ENCODE measurements at places on chromosomes 12 and 14.

DNA sequence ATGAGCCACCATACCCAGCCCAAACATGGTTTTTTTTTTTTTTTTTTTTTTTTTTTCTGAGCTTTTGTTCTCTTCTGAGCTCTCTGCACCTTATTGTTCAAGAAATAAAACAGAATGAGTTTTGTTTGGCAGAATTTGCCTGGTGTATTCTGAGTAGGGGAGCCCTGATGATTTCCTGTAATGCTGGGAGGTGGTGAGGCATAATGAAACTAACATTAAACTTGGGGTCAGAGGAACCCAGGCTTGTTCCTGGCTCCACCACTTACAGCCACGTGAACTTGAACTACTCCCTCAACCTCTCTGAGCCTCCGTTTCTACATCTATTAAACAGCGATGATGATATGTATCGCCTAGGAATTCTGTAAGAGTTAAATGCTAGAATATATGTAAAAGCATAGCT lies 276.3 kb upstream of the CRY1 start:
- DNase-seq: peak; percentile 64

GRCh38 chr12:68200854-68201253 lies 24.8 kb downstream of the IL26 start:
- DNase-seq: no peak

DNA sequence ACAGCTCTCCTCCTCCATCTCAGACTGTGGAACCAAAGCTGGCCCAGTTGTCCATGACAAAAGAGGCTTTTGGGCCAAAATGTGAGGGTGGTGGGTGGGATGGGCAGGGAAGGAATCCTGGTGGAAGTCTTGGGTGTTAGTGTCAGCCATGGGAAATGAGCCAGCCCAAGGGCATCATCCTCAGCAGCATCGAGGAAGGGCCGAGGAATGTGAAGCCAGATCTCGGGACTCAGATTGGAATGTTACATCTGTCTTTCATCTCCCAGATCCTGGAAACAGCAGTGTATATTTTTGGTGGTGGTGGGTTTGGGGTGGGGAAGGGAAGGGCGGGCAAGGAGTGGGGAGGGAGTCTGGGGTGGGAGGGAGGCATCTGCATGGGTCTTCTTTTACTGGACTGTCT lies 11.8 kb upstream of the TAMALIN start:
- no peak for DNase-seq

DNA sequence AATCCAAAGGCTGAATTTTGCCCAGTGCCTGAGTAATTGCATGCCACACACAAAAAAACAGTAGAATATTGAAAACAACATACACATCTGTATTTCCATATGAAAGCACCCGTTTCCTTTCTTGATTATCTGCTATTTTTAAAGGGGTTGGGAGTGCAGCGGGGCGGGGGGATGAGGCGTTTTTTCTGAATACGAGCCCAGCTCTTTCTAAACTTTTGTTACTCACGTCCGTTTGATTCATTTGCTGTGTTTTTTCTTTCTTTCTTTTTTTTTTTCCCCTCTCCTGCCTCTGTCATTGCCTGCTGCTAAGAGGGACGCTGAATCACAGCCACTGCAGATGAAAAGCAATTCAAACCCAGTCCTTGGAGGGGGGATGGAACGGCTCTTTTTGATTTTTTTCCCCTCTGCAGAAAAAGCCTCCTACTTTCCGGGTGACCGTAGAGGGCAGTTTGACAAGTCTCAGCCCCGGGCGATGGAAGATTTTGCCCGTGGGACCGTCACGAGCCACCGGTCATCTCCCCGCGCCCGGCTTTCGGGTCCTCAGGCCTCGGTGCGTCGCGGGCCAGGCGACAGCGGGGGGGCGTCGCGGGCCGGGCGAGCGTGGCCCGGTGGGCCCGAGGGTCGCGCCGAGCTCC lies 572 bp upstream of the RASSF8 start:
- no peak for DNase-seq

- peak; percentile 38 for DNase-seq
Measured at GRCh38 chr12:96907671-96908422, 790 bp downstream of the NEDD1 start.

GRCh38 chr12:19779395-19780056 lies 340.2 kb downstream of the AEBP2 start:
- no peak for DNase-seq

GRCh38 chr14:31090883-31091764 lies 64.9 kb upstream of the STRN3 start:
- DNase-seq: no peak

DNA sequence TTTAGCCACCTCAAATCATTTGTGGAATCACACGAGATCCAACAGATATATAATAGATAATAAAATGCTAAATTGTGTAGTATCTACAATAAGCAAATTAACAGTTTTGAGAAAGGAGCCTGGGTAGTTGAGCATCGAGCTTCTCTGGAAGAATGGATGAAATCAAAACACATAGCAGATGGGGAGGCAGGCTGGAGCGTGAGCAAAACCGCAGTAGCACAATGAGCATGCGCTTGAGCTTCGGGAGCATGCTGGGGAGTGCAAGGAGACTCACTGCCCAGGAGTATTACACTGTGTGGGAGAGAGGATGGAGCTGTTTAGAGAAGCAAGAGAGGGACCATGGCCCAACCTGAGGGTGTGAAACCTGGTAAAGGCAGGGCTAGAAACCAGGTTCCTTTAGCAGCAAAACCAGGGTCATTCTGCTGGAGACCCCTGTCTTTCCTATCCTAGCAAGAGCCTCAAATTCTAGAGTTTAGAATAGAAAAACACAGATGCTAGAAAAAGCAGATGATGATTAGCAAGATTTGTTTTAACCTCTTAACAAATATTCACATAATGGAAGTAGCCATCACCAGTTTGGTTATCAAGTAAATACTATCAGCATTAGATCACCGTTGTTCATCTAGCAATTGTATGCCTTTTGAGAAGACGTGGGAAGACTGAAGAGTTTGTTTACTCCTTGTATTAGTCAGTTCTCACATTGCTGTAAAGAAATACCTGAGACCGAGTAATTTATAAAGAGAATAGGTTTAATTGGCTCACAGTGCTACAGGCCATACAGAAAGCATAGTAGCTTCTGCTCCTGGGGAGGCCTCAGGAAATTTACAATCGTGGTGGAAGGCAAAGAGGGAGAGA lies 484.8 kb downstream of the EGLN3 start:
- no peak for DNase-seq

- no peak for DNase-seq
Measured at GRCh38 chr14:99058542-99058941, 213.5 kb downstream of the BCL11B start.

DNA sequence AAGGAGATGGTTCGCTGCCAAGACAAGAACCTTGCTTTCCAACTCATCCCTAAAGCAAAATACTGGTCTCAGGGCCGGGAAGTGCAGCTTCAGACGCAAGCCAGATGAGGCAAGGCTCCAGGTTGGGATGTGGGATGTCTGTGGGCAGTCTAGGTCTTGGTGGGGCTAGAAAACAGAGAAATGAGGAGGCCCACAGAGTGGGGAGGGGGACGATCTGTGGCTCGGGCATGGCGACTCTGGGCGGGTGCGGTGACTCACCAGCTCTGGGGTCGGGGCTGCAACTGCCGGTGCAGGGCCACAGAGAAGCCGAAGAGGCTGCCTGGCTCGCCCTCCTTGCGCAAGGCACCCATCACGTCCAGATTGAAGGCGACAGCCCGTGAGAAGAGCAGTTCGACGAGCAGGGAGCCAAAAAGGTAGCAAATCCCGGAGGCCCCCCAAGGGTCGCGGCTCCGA lies 459 bp downstream of the ITGA7 start:
- DNase-seq: no peak

GRCh38 chr12:108211157-108211556 lies 82.1 kb downstream of the WSCD2 start:
- no peak for DNase-seq

DNA sequence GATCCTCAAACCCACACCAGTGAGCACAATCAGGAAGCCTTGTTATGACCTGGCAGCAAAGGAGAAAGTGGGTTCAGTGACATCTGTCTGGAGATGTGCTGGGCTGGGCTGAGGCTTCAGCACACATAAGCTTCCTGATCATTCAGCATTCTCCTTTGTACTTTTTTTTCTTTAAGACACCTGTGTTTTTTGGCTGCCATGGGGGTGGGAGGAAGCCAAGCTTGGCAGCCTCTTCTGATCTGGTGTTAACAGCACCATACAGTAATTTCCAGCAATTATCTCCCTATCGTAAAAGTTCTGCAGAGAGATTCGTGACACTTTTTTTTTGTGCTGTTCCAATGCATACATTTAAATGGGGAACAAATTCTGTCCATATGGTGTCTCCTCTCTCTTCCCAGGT lies 38.9 kb upstream of the RASSF3 start:
- DNase-seq: no peak

DNA sequence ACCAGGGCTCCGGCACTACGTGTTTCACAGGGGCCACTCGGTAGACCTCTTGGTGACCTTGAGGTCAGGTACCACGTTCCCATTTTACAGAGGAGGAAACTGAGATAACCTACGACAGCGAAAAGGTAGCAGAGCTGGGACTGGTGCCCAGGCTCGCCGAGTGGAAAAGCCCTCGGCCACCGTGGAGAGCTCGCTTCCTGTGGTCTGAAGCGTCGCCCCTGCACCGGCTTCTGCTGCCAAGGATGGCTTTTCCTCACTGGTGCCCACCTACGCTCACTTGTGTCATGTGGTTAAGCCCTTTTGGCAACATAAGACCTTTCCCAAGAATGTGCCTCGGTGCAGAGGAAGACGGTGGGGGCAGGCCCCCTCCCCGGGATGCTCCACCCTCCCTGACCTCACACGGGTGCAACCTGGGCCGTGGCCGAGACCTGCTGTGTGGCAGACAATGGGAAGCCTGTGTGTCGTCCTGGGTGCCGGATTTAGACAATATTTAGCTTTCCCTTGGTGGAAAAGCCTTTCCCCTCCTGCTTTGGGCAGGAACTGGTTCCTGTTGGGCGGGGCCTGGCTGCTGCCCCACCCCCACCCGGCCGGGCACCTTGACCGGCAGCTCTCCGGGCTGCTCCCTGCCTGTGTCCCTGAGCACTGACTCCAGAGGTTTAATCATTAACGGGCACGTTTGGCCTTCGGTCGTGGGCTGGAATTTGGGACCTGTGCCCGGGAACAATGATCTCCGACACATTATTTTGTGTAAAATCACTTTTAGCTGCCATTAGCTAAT lies 32.4 kb upstream of the PPP1R13B start:
- DNase-seq: no peak

DNA sequence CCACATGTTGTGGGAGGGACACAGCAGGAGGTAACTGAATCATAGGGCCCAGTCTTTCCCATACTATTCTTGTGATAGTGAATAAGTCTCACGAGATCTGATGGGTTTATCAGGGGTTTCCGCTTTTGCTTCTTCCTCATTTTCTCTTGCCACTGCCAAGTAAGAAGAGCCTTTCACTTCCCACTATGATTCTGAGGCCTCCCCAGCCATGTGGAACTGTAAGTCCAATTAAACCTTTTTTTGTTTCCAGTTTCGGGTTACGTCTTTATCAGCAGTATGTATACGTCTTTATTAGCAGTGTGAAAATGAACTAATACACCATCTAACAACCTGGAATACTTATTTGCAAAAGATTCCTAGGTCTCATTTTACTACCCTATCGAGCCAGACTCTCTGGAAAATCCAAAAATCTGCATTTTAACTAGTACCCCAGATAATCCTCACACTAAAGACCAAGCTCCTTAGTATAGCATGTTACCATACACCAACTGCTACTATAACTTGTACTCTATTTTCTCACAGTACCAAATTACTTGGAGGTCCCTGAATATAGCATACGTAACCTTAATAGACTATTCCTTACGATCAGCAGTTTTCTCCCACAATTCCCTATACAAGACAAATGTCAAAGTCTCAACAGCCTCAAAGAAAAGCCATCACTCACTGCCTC lies 11.5 kb downstream of the GTF2A1 start:
- DNase-seq: no peak

DNA sequence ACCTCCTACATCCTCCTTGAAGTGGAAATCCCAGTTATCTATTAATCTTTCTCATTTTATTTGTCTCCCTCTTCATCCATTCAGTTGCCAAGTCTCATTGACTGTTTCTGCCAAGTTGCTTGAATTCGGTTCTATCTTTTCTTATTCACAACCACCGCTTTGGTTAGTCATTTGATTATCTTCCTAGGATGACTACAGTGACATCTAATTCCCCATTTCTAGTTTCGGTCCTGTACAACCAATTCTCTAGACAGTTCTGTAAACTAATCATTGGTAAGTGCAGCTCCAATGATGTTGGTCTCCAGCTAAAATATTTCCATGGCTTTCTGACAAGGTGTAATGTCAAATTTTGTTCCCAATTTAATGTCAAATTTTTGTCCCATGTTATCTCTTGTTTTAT lies 220.1 kb downstream of the ADAMTS20 start:
- DNase-seq: no peak

DNA sequence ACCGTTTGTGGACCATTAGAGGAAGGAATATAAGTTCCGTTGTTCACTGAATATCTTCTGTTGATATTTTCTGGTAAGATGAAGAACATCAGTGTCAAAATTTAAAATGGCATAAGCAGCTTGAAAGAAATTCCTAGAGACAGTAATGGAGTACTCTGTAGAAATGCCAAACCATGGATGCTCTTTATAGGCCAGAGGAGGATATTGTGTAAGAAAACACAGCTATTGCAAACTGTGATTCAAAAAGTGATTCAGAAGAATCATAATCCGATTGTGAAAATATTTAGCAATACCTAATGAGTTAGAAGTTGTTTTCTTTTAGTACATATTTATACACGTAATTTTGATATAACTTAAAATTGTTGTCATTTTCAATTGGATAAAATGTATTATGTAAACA lies 102.8 kb downstream of the SLC16A7 start:
- DNase-seq: no peak

DNA sequence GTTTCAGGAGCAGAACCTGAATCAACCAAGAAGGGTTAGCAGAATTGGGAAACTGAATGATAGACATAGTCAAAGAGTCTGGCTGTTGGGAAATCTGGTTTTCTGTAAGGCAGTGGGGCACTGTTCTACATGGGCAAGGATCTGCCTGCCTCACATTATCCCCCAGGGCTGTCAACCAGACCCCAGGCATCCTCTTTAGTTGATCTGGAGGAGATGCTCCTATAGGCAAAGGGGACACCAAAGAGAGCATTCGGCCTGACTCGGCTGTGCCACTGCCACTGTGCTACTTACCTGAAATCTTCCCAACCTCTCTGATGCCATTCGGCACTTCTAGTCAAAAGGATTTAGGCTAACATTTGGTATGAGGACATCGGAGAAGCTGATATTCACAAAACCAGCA lies 4.1 kb downstream of the ISCU start:
- no peak for DNase-seq

DNA sequence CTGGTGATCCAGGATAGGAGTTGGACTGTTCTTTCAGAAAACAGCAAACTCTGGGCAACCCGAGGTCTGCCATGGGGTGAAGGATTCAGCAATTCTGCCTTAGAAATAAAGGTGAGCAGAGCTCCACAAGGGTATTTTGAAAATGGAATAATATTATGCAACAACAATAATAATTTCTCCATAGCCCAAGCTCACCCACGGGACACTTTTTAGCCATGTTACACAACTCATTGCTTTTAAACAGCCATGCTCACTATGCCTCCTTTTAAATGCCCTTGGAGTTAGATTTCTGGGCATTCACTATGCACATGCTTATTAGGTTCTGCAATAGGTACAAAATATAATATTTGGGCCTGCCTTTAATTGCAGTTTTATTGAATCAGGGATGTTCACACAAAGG lies 37.2 kb downstream of the SLC35F4 start:
- DNase-seq: no peak

GRCh38 chr12:104309446-104309993 lies 6.0 kb downstream of the EID3 start:
- DNase-seq: no peak

Measured in CD4-positive, alpha-beta T cell treated with Interleukin-21 for 1 hour (primary cell).